Epithelial cell of proximal tubule (primary cell): ENCODE measurements at places on chromosomes 16 and 17.

DNA sequence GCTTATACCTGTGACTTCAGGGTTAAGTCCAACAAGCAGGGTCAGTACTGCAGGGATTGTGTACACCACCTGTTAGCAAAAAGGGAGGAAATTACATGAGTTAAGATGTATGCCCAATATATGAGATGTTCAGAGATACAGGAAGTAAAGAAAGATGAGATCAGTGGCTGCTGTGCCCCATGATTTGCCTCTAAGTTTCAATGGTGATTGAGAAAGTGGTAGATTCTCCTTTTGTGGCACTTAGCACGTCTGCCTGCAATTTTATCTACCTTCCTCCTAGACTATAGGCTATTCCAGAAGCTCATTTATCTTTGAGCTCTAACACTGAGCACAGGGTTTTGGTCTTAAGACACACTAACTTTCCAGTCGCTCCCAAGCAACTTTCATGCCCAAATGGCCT, 3.6 kb downstream of the TMEM220 start:
- DNase-seq: no peak

GRCh38 chr16:69338557-69339288, 641 bp downstream of the COG8 start:
- no peak for DNase-seq

GRCh38 chr16:57372372-57373116, at the start of gene CX3CL1:
Gene CX3CL1 (plus strand): TSS chr16:57372490. CDS start chr16:57372569, 79 bp downstream.
- DNase-seq: no peak

GRCh38 chr17:57410169-57410568, 153.8 kb downstream of the MSI2 start:
- no peak for DNase-seq

- no peak for DNase-seq
These were observed 28.8 kb downstream of the MSI2 start for GRCh38 chr17:57284984-57285646.

GRCh38 chr17:38322156-38322779, 21.5 kb downstream of the GPR179 start:
- DNase-seq: no peak

DNA sequence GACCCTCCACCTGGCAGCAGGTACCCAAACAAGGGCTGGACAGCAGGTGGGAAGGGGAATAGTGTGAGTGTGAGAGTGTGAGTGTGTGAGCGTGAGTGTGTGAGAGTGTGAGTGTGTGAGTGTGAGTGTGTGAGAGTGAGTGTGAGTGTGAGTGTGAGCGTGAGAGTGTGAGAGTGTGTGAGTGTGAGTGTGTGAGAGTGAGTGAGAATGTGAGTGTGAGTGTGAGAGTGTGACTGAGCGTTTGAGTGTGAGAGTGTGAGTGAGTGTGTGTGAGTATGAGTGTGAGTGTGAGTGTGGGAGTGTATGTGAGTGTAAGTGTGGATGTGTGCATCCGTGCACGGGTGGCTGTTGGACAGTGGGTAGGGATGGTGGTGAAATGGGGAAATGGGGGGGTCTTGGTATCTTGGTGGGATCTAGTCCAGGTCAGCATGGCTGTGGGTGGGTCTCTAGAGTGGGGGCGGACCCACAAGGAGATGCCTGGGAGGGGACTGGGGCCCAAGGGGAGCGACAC, 408 bp downstream of the ADGRG1 start:
- no peak for DNase-seq

- no peak for DNase-seq
These were observed 15.3 kb upstream of the MNT start for GRCh38 chr17:2416010-2416734.

GRCh38 chr16:13036600-13036999, 135.2 kb downstream of the SHISA9 start:
- no peak for DNase-seq

- no peak for DNase-seq
These were observed 4.8 kb downstream of the KLHL11 start for GRCh38 chr17:41860254-41860931.

DNA sequence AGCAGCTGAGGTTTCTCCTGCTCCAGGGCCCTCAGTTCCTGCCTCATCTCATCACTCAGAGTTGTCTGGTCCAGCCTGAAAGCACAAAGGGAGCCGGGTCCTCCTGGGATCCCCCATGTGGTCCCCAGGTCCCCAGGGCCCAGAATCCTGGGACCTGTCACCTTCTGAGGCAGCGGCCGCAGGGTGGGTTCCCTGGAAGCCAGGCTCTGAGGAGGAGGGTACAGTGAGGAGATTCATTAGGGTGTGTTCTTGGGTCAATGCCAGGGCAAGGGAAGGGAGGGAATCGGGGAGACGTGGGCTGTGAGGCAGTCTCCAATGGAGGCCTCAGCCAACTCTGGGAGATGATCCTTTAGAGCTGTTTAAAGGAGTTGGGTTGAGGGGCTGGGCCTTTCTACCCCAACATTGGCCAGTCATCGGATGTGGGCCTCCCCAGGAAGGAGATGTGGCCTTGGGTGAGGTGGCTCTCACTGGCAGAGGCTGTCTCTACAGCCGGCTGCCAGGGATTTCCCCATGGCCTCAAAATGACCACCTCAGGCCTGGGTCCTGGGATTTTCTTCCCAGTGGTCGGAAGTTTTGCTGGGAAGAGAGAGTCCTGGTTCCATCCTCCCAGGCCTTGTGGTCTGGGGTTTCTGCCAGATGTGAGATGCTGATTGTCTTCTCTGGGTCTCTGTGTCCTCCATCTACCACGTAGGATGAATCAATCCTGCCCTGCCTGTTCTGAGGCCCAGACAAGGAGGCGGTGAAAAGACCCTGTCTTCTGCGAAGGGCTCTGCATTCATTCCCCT, 47.3 kb downstream of the NLRP1 start:
- no peak for DNase-seq

GRCh38 chr17:56351675-56352074, 198.4 kb downstream of the ANKFN1 start:
- no peak for DNase-seq

DNA sequence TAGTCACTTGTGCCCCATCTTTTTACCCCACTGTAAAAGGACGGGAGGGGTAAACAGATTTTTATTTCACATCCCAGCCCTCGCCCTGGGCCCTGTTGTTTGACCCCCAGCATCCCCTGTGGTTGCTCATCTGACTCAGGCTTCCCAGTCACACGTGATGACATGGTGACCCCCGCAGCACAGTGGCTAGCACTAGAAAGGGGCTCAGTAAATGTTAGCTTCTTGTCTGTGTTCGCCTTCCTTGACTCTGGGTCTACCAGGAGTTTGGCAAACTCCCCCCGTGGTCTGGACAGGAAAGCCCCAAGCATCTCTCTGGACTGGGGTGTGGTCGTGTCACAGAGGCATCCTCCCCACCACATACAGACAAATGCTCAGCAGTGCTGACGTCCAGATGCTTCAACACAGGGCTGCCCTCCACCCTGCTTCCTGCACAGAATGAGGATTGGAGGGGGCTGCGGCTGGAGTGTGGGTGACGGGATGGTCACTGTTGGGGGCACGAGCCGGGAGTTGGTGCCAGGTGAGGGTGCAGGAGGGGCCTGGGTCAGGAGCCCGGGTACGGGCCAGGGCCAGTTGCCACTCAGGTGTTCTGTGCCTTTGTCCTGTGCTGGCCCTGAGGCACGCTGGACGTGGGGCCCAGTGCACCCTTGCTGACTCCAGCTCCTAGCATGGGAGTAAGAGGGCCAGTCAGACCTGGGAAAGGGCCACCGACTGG, 69.1 kb downstream of the METRNL start:
- DNase-seq: no peak

- no peak for DNase-seq
These were observed 17.0 kb downstream of the MAP1LC3B start for GRCh38 chr16:87409153-87409552.

- DNase-seq: no peak
These were observed 11.7 kb upstream of the PRPSAP1 start for GRCh38 chr17:76365256-76365903.

GRCh38 chr17:7147772-7148171, 31.4 kb downstream of the ASGR1 start:
- DNase-seq: no peak

DNA sequence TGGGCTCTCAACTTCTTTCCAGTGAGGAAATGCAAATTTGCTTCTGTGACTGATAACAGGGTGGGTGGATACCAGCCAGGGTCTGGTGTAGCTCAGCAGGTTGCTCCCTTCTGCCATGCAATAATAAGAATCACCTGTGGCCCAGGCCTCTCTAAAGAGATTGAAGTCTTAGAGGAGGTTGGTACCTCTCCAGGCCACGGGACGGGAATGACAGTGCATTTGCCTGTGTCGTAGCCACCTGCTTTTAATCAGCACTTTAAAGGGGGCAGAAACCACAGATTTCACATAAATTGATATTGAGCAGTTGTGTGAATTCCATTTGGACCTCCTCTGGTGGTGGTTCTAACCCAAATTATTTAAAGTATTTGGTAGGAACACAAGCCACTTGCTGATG, 246.9 kb downstream of the PRKCA start:
- no peak for DNase-seq

GRCh38 chr16:24035127-24035842, 199.5 kb downstream of the PRKCB start:
- DNase-seq: no peak

DNA sequence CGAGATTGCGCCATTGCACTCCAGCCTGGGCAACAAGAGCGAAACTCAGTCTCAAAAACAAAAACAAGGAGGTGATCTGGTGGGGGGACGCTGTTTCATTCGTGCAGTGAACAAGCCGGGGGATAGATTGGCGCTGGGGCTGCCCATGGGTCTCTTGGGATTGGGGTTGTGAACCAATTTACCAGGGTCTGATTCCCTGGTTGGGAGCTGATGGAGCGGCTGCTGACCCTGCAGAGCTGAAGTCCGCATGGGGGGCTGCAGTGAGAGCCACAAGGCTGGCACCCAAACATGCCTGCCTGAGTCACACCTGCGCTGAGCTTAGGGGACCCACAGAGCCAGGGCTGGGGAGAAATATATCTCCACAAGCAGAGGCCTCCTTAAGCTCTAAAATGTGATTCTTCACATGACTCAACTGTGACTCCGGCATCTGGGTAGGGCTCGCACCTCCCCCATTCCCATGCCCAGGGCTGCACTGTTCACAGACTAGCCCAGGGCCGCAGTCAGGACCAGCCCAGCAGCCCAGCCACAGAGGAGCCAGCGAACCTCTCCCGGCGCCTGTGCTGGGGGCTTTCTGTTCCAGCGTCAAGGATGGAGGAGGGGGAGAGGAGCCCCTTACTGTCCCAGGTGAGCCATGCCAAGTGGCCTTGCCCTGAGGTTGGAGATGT, 5.0 kb downstream of the TSPAN10 start:
- no peak for DNase-seq

DNA sequence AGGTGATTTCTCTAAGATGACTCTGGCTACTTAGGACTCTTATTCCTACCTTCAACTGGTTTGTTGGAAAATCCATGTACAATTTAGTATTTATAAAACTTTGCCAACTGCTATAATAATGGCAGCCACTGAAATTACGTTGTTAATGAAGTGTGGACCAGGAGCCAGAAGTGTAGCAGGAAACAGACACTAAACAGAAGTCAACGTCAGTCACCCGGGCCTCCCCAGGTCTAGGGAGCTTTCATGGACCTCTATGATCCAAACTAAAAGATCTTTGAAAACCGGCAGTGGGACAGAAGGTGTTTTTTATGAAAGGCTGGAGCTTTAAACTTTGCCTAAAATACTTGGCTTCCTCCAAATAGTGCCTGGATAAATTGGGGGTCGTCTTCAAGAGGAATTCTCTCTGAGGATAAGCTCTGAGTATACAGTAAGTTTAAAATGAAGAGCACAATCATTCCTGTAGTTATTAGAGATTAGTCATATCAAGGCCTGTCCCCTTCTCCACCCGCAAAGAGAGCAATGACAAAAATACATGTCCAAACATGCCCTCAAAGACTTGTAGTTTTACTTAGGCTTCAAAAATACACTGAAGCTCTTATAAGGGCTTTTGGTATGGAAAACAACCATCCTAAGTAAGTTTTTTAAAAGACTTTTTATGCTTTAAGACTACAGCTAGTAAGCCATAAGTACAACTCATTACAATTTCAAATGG, 34.6 kb downstream of the DCUN1D3 start:
- no peak for DNase-seq

GRCh38 chr17:39950871-39951348, 11.9 kb upstream of the GSDMA start:
- no peak for DNase-seq

GRCh38 chr17:9792181-9792840, 919 bp upstream of the DHRS7C start:
- no peak for DNase-seq

DNA sequence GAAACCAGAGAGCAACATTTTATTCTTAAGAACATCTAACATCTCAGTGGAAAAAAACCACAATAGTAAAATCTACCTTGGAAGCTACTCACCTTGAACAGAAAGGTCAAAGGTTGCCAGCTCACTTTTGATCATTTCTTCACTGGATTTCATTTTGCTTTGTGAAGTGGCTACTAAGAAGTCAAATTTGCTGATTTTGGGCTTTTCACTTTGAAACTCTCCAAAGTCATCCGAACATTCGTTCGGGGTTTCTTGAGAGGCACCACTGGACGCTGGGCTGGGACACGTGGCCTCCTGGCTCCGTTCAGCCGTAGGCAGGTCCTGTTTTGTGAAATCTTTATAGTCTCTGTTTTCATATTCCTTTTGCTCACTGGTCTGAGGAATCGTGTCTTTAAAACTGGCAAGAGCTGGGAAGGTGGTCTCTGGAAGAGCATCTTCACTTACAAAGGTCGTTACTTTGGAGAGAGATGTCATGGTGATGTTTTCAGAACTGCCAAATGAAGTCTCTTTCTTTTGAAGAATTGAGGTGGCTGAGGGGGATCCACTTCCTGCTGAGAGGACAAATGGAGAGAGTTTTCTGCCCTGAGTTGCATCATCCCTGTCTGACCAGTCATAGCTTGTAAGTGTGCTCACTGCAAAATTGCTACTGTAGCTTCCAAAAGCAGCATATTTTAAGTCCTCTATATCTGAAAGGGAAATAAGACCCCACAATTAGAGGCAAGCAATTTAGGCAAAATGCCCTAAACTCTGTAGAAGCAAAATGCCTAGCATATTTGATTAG, 52.4 kb downstream of the DUSP14 start:
- no peak for DNase-seq

DNA sequence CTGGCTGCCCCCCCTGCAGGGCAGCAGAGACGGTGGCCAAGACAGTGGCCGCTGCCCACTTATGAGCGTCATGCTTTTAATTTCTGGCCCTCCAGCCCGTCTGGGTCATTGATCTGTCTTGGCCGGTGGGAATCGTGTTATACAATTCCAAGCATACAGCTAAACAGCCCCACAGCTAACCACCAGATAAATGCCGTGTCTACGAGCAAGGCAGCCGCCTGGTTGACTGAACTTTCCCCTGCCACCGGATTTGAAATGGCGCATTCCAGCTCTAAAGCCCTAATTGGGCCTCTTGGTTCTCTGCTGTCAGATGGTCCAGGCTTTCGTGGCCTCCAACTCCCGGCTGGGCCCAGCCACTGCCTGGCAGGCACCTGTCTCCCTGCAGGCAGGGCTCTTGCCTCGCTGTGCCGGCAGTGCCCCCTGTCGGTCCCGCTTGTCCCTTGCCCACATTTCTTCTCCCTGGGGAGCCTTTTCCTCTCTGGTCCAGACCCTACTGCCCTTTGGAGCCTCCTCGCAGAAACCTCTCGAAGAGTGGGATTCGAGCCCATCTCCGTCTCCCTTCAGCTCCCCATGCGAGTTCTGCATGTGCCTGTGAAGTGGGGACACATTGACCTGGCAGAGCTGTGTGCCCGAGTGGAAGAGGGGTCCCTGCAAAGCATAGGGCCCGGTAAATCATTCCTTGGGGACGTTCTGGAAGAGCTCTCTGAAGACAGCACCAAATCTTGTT, 1.8 kb upstream of the RBFOX3 start:
- no peak for DNase-seq
